ENCODE measurements at places on chromosomes 6 and 20.

DNA sequence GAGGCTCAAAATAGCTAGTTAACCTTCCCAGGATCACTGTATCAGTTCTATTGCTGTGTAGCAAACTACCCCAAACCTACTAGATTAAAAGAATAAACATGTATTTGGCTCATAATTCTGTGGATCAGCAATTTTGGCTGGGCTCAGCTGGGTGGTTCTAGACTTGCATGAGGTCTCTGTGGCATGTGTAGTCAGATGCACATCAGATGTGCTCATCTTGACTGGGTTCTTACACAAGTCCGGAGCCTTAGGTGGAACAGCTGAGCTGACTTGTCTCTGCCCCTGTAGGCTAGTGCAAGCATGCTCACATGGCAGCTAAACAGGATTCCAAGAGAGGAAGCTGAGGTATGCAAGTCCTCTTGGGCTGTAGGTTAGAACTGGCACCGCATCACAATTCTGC lies 173.2 kb upstream of the PRND start:
- no peak for DNase-seq

DNA sequence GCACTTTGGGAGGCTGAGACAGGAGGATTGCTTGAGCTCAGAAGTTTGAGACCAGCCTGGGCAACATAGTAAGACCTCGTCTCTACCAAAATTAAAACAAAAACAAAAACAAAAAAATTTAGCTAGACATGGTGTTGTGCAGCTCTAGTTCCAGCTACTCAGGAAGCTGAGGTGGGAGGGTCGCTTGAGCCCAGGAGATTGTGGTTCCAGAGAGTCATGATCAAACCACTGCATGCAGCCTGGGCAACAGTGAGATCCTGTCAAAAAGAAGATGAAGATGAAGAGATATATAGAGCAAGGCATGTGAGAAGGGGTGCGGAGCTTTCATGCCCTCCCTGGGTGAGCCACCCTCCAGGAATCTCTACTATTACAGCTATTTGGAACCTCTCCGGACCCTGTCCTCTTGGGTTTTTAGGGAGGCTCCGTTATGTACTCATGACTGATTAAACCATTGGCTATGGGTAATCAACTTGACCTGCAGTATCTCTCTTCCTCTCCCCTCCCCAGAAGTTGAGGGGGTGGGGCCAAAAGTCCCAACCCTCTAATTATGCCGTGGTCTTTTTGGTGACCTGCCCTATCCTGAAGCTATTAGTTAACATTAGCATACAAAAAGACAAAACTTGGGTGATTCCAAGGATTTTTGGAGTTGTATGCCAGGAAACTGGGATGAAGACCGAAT lies 9.0 kb downstream of the POLH start:
- DNase-seq, result peak; percentile 39

- DNase-seq, result no peak
Measured at GRCh38 chr6:10759884-10760329, 12.3 kb downstream of the TMEM14B start.

DNA sequence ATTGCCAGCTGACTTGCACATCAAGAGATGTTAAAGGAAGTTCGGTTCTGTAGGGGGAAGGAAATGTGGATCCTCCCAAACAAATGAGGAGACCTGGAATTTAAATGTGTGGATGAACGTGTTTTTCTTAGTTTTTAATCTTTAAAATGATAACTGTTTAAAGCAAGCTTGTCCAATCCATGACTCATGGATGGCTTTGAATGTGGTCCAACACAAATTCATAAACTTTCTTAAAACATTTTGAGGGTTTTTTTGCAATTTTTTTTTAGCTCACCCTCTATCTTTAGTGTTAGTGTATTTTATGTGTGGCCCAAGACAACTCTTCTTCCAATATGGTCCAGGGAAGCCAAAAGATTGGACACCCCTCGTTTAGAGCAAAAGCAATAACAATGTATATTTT lies 12.6 kb downstream of the TUBB2B start:
- no peak for DNase-seq

- DNase-seq, result no peak
Measured at GRCh38 chr20:41217422-41217821, 80.1 kb downstream of the PLCG1 start.
